ENCODE measurements at places on chromosomes 7 and 10.

GRCh38 chr7:77940647-77941046 is 142.1 kb downstream of the PHTF2 start:
- peak; percentile 42 for DNase-seq

- DNase-seq, result peak; percentile 33
Measured at GRCh38 chr7:93902777-93903423, 3.5 kb upstream of the GNGT1 start.

DNA sequence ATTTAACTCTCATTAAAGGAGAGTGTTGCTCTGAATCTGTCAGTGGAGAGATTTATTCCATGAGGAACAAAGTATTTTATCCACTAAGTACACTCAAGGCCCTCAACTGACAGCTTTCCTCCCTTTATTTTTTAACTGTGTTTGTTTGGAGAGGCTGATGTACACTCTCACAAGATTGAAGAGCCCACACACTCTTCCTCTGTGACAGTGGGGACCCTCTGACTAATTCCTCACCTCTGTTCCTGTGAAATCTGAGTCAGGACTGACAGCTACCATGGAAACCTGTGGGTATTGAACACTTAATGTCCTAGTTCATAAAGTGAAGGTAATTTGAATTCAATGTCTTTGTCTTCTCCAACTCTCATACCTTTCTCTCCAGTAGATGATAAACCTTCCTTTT is 189.8 kb upstream of the PITRM1 start:
- no peak for DNase-seq

- DNase-seq, result no peak
Measured at GRCh38 chr10:20289070-20289828, 473.0 kb downstream of the PLXDC2 start.

- no peak for DNase-seq
Measured at GRCh38 chr7:157717211-157718174, 380.7 kb downstream of the DNAJB6 start.

- DNase-seq, result no peak
Measured at GRCh38 chr10:514137-514671, 175.3 kb downstream of the DIP2C start.

- DNase-seq, result no peak
Measured at GRCh38 chr7:101549734-101550133, 79.4 kb downstream of the MYL10 start.

GRCh38 chr10:85971494-85971893 is 395.1 kb downstream of the GRID1 start:
- no peak for DNase-seq

DNA sequence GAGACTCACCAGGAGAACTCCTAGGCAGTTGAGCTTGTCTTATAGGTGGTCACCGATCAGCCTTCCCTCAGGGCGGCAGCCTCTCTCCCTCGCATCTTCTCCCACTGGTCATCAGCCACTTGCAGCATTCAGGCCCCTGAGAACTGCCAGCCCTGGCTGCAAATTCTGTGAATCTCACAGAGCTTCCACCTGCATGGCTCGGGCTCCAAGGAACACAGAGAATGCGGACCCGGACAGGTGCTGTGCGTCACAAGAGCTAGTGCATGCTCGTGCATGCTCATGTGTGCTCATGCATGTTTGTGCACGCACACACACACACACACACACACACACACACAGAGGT is 176.9 kb downstream of the ARHGAP12 start:
- DNase-seq, result no peak

- peak; percentile 13 for DNase-seq
Measured at GRCh38 chr10:87771871-87772500, 46.0 kb downstream of the ATAD1 start.

- peak; percentile 85 for DNase-seq
Measured at GRCh38 chr7:104980841-104981671, 32.9 kb upstream of the KMT2E start.

DNA sequence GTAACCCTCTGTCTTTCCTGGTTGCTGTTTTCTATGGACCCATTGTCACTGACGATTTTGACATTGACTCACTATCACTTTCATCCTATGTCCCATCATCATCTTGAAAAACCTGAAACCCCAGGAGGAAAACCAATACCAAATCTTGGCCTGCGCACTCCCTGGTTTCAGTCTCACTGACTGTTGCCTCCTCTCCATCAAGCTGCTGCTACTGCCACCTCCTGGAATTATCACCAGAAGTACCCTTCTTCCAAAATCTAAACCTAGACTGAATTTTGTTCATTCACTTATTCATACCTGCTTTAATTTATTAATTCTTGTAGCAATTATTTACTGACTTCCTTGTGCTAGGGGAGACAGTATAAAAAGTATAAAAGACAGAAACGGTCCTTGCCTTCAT is 44.5 kb upstream of the ACBD5 start:
- no peak for DNase-seq

DNA sequence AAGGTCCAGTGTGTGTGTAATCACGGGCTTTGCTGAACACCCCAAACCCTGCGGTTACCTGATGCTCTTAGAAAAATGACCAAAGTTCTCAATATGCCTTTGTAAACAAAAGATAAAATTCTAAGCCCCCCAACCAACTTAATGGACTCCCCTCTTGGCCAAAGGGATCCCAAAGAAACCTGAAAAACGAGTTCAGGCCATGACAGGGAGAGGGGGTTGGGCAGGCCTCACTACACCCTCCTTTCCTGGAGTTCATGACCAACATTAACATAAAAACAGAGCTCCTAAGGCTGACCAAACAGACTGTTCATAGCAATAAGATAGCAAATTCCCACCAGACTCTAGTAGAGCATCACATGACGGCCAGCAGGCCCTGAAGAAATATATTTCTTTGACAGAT is 3.0 kb upstream of the VIPR2 start:
- no peak for DNase-seq

- no peak for DNase-seq
Measured at GRCh38 chr10:75984067-75984466, 552.6 kb downstream of the LRMDA start.

- no peak for DNase-seq
Measured at GRCh38 chr7:107560898-107561516, 2.7 kb downstream of the COG5 start.

DNA sequence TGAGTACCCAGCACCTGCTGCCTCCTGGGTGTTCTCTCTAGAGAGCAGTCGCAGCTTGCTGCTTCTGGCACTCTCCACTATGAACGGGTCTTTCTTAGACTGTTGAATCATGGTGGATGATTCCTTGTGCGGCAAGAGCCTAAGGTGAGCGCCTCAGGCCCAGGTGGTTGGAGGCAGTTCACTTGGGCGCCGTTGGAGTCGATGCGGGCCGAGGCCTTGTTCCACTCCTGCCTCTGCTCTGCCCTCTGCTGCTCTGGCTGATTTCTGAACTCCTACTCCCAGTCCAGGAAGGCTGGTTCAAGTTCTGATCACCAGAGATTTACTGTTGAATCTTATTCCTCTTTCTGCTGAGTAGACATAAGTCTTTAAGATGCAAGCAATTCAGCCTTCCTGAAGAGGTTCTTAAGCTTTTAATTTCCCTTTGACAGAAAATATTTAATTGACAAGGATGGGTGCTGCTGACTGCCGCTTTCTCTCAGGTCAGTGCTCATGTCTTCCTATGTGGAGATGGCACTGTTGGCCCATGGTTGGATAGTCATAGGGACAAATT is 10.4 kb downstream of the YKT6 start:
- DNase-seq, result no peak

DNA sequence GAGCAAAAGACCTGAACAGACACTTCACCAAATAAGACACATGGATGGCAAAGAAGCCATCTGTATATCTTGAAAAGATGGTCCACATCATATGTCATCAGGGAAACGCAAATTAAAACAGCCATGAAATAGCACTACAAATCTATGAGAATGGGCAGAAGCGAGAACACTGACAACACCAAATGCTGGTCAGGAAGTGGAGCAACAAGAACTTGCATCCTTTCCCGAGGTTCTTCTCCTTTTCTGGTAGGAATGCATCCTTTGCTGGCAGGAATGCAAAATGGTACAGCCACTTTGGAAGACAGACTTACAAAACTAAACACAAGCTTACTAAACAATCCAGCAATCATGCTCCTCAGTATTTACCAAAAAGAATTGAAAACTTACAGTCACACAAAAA is 60.0 kb downstream of the PIK3AP1 start:
- no peak for DNase-seq

- peak; percentile 60 for DNase-seq
Measured at GRCh38 chr10:101889256-101890210, 45.9 kb upstream of the KCNIP2 start.

- no peak for DNase-seq
Measured at GRCh38 chr7:124813994-124814798, 48.6 kb upstream of the GPR37 start.

DNA sequence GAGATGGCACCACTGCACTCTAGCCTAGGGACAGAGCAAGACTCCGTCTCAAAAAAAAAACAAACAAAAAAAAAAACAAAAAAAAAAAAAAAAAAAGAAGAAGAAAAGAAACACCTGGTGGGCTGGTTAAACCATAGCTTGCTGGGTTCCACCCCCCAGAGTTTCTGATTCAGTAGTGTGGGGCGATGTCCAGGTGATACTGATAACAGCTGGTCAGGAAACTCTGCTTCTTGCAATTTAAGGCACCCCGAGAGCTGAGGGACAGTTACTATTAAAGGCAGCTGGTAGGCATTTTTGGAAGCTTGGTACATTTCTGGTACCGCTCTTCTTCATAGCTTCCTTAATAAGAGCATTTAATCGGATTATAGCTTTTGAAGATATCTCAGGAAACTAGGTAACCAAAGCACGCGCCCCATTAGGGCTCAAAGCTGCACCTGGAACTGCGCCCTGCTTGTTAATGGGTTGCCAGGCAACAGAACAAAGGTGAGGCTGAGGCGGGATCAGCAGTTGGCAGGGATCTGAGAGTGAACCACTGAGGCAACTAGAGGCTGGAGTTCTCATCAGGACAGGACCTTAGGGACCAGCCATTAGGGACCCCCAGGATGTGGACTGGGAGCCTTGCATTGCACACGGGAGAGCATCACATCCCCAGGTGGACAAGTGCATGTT is 6.5 kb upstream of the SDK1 start:
- DNase-seq, result no peak

- DNase-seq, result no peak
Measured at GRCh38 chr7:4787947-4788626, 12.7 kb downstream of the AP5Z1 start.

GRCh38 chr10:86632951-86633350 is 21.4 kb upstream of the OPN4 start:
- no peak for DNase-seq

DNA sequence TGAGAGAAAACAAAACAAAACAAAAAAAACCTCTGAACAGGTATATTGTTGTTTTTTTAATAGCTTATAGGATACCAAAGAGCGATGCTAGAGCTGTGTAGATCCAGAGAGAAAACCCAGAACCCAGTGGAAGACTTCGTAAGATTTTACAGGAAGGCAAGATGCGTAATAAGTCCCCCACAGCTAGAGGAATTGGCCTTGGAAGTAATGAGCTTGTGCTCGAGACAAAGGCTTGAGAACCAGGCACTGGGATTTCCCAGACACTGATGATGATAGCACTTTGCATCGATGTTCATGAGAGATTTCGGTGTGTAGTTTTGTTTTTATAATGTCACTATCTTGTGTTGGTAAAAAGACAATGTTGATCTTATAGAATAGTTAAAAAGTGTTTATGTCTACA is 821.5 kb upstream of the IGFBP3 start:
- DNase-seq, result no peak

- DNase-seq, result no peak
Measured at GRCh38 chr10:62016623-62017490, 115.4 kb downstream of the ARID5B start.

GRCh38 chr10:129030996-129031843 is 435.8 kb upstream of the MGMT start:
- peak; percentile 40 for DNase-seq

DNA sequence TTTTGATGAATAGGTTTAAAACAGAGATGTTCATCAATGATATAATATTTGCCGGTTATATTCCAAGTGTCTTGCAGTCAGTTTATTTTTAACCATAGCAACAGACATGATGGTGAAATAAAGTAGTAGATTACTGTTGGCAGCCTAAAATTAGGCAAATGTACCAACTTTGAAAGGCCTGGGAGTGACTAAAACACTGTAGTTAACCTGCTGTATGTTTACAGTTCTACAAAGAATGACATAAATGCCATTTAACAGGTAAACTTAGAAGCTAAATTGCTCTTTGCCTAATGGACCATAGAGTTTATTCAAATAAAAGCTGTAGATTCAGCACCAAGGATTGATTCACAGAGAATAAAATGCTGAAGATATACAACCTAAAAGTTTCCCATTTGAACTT is 64.1 kb downstream of the PHTF2 start:
- no peak for DNase-seq

DNA sequence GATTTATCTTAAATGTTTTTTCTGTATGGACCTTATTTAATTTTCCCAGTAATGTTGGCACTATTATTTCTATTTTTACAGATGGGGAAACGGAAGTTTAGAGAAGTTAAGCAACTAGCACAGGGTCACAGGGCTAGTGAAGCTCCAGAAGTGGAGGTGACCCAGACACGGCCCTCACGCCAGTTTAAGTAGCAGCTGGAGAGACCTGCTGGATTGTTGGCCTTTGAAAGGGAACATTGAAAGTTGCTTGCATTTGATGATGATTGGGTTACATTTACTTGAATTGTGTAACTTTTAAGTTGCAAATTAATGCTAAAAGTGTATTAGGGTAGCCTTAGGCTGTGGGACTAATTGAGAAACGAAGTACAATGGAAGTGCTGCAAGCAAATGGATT is 25.6 kb downstream of the CDK14 start:
- no peak for DNase-seq

DNA sequence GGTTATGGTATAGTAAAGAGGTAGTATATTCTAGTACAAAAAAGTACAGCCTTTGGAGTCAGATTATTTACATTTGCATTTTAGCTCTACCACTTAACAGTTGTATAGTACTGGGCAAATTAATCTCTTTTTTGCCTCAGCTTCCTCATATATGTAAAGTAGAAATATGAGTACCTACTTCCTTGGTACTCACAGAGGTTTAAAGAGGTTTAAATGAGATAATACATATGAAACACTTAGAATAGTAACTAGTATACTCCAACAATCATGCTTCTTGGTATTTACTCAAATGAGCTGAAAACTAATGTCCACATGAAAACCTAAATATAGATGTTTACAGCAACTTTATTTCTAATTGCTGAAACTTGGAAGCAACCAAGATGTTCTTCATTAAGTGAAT is 14.7 kb downstream of the FRA10AC1 start:
- no peak for DNase-seq

DNA sequence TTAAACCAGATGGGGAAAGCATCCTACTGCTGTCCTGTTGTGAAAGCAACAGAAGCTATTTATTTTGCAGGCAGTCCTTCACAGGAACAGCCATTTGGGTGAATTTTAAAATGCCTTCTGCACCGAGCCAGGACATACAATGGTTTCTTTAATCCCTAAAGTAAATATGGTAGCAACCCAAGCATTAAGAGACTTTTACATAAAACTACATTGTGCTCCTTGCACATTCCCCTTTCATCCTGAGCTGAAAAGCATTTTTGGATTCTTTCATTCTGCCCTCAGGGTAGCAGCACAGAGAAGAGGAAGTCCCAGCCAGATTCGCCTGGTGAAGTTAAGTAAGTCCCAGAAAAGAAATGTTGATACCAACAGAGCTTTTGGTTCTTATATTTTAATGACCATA is 84.0 kb upstream of the FAM3C start:
- DNase-seq, result peak; percentile 93

GRCh38 chr10:17098012-17098411 is 31.6 kb downstream of the CUBN start:
- no peak for DNase-seq

Measured in COLO829 (cell line).